ENCODE measurements at places on chromosomes 6 and 20.

DNA sequence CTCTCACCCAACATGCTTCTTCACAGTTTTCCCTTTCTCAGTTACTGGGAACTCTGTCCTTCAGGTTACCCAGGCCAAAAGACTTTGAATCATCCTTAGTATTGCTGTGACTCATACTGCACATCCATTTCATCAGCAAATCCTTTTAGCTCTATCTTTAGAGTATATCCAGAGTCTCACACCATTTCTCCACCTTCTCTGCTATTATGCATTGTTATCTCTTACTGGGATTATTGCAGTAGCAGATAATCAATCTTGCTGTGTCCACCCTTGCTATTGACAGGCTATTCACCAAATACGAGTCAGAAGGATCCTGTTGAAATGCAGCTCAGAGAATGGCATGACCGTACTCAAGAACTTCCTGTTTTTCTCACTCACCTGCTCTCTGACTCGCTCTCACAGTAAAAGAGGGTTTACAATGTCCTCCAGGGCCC is 57.3 kb downstream of the BCKDHB start:
- DNase-seq, result no peak

DNA sequence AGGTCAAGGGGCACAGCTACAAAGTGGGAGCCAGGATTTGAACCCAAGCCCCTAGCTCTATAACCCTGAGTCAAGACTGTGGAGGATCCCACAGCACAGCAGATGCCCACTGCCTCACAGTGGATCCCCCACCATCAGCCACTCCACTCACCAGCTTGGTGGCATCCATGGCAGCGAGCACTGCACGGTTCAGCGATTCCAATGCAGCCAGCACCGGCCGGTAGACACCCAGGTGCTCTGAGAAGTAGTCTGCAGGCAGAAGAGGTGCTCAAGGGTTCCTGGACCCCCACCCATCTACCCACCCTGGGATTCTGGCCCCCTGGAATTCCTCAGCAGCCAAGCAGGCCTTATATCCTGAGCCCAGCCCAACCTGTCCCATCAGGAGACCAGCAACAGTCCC is 2.5 kb downstream of the ACTL10 start:
- no peak for DNase-seq

DNA sequence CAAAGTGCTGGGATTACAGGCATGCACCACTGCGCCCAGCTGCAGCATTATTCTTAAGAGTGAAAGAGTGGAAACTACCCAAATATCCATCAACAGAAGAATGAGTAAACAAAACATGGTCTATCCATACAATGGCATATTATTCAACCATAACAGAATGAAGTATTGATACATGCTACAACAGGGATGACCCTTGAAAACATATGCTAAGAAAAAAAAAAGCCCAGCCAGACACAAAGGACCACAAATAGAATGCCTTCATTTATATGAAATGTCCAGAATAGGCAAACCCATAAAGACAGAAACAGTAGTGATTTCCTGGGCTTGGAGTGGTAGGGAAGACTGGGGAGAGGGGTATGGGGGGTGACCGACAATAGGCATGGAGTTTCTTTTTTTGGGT is 7.1 kb downstream of the TUBB2B start:
- no peak for DNase-seq

- DNase-seq, result no peak
Measured at GRCh38 chr20:22429175-22430153, 154.9 kb downstream of the FOXA2 start.

DNA sequence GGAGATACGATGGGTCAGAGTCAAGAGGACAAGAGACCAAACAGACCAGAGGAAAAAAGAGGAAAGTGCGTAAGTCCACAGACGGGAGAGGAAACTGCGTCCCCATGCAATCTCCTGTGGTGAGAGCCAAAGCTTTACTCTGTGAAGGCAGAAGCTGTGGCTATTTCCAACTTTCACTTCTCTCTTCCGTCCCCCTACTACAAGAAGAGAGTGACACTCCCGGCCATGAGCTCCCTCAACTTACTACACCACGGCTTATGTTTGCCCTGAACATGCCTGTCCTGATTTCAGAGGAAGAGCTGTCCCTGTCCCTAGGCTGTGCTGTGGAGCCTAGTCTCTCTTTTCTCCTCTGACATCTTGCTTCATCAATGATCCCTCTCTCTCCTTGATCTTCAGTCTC is 11.5 kb upstream of the SSR1 start:
- no peak for DNase-seq

DNA sequence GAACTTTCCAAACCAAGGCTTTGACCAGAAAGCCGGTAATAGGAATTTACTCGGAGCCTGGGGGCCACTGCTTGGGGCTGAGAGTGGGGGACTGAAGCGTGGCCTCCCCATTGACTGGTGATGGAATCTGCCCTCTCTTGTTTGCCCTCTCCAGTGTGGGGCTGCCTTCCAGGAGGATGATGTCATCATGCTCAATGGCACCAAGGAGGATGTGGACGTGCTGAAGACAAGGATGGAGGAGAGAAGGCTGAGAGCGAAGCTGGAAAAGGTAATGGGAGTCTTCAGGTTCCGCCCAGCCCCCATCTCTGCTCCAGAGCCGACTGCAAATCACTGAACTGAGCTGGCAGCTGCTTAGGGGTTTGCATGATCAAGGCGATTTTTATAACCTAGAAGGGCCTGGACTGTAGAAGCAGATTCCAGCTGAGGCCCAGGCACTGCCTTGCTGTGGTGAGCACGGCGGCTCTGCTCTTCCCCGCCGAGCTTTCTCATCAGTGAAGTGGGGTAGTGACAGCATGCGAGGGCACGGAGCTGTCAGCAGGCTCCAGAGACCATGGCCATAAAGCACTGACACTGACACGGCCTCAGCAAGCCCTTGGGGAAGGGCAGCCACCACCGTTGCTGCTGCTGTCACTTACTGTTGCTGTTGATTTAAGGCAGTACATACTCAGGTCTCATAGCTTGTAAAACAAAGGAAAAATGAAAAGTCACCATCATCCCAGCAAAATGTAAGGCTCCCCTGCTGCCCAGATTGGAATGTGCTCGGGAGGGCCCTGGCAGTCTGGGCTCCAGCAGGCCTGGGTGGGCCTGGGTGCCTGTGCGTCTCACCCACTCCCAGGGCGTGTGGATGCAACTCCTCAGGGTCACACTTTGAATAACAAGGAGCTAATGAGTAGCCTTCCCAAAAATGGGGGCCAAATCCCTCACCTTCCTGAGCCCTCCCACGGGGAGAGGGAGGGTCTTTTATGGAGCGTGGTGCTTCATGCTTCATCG is 11.1 kb upstream of the FAM209A start:
- no peak for DNase-seq

DNA sequence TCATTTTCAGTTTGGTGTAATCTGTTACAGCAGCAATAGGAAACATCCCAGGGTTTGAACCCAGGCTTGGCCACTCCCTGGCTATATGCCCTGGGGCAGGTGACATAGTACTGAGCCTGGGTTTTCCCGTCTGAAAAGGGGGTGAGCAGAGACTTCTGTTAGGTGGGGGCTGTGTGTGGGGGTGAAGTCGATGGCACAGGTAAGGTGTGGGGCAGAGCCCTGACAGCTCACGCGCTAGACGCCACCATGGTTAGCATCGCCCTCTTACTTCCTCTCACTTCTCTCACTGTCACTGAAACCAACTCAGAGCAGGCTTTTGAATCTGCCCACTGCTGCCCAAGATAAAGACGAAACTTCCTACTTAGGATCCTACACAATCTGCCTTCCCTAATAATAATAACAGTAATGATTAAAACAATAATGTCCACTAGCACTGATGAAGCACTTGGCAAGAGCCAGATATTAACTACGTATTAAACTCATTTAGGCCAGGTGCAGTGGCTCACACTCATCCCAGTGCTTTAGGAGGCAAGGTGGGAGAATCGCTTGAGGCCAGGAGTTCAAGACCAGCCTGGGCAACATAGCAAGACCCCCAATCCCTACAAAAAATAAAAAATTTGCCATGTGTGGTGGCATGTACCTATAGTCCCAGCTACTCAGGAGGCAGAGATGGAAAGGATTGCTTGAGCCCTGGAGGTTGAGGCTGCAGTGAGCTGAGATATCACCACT is 117.9 kb upstream of the PTPN1 start:
- DNase-seq, result no peak

DNA sequence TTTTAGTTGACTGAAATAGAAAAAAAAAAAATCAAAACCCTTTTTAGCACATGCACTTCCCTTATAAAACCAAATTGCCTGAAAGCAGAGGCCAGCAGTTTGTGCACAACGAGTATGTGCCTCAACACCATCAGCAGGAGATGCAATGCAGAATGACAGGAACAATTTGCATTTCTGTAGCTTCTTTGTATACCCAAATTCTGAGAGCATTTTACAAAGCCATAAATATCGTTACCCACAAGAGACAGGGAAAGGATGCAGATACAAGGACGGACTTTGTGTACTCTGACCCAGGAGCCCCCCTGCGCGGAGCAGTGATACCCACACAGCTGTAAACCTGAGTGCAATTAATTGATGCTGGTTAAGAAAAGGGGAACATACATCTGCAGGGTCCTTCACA is 285.6 kb downstream of the PRKN start:
- DNase-seq, result no peak

- DNase-seq, result no peak
Measured at GRCh38 chr6:116419069-116419786, 41.9 kb upstream of the CALHM6 start.

DNA sequence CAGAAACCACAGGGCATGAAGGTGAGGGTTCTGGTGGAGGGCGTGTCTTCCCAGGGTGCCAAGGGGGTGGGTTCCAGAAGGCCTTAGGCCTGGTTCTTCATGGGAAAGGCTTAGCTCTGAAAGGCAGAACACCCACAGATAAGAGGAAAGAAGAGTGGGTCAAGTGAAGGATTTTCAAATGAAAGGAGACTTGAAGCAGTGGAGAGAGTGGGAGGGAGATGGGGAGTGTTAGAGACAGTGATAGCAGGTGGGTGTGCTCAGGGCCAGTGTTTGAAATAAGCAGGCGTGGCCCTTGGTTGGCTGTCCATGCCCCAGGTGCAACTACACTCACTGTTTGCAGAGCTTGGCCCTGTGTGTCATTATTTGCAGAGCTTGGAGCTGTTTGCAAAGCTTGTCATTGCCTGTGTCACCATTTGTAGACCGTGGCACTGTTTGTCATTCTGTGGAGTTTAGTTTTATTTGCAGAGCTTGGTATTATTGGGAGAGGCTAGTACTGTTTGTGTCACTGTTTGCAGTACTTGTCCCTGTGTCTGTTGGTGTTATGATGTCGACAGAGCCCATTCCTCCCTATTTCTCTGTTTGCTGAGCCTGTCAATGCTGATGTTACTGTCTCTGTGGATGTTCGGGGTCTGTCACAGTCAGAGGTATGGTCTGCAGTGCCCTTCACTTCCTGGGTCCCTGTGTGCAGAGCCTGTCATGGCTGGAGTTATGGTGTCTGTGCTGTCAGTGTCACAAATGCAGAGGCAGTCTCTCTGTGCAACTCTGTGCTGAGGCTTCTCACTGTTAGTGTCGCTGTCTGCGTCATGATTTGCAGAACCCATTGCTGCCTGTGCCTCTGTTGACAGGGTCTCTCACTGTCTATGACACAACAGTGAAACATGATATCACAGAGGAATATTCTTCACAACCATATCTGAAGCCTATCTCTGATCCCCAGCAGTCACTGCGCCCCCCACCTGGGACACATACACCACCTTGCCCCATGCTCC is 127.7 kb upstream of the LRFN2 start:
- DNase-seq, result no peak

GRCh38 chr20:49599746-49600113 is 31.8 kb upstream of the PTGIS start:
- no peak for DNase-seq

- no peak for DNase-seq
Measured at GRCh38 chr6:92810913-92811312, 608.4 kb downstream of the EPHA7 start.

GRCh38 chr20:47701612-47702011 is 83.7 kb downstream of the SULF2 start:
- no peak for DNase-seq

- DNase-seq, result no peak
Measured at GRCh38 chr6:73566954-73567591, 46.2 kb upstream of the EEF1A1 start.

- no peak for DNase-seq
Measured at GRCh38 chr6:33205191-33206026, 954 bp downstream of the HSD17B8 start.

GRCh38 chr6:7378740-7379139 is 10.8 kb downstream of the CAGE1 start:
- no peak for DNase-seq

DNA sequence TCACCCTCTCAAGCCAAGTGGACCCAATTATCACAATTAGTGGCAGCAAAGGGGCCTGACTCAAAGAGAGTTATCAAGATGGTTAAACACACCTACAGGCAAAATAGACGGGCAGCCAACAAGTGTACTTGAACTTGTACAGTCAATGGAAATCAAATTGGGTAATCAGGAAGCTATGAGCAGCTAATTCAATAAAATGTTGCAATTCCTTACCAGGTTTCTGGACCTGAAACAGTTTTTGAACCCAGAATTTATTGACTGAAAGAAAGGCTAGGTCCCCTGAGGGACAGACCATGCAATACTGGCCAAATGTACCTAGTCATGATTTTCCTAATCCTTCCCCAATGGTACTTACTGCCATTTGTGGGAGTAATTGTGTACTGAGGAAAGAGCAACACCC is 679.8 kb downstream of the EPM2A start:
- DNase-seq, result no peak

GRCh38 chr6:143544011-143544696 is 32.6 kb upstream of the FUCA2 start:
- no peak for DNase-seq

DNA sequence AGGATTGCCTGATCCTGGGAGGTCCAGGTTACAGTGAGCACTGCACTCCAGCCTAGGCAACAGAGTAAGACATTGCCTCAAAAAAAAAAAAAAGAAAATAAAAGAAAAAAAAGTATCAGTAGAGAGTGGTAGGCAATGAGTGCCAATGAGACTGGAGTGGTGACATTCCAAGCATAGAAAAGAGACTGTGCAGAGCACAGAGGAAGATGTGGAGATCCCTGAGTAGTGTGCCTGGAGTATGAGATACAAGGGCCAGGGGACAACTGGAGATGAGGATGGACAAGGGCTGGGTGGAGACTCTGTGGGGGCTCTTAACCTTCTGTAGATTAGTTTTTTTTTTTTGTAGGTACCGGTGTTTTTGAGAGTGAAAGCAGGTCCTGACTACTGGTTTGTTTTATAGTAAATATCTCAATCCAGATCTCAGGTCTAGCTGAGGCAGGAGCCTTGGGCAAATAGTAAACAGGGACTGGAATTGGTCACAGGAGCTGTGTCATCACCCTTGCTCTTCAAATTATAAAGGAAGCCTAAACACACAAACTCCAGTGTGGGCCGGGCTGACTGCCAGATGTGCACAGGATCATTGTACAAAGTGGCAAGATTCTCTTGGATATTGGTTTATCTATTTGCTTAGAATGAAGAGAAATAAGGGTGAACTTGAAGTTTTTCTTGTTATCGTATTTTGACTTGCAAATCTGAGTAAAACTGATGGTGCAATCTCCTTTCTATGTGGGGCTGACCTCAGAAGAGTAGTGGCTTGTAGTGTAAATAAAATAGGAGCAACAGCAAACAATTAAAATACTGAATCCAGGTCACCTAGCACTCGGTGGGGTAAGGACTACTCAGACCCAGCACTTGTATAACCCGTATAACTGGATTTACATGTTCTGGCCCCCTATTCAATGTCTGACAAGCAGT is 144.9 kb downstream of the SOX4 start:
- DNase-seq, result no peak

GRCh38 chr20:15618110-15618509 is 955.1 kb downstream of the KIF16B start:
- DNase-seq, result no peak
